CD4-positive, CD25-positive, alpha-beta regulatory T cell (primary cell): ENCODE measurements at places on chromosomes 16 and 17.

DNA sequence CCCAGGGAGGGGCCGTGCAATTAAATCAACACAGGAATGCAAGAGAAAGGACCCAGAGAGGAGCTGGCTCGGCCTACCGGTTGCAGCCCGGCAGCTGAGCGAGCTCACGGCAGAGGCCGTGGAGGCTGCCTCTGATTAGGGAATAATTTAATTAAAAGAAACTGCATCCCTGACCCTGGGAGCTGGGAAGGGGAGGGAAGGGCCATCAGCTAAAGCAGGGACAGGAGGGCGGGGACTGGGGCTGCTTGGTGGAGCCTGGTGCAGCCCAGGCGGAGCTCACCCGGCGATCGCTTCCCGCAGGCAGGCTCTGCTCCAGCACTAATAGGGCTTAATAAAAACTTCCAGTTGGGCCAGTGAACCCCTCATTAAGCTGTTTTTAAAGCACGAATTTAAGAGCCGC, 43.4 kb downstream of the LMF1 start:
- DNase-seq: no peak

GRCh38 chr16:72389791-72390190, 217.8 kb upstream of the PMFBP1 start:
- no peak for DNase-seq

DNA sequence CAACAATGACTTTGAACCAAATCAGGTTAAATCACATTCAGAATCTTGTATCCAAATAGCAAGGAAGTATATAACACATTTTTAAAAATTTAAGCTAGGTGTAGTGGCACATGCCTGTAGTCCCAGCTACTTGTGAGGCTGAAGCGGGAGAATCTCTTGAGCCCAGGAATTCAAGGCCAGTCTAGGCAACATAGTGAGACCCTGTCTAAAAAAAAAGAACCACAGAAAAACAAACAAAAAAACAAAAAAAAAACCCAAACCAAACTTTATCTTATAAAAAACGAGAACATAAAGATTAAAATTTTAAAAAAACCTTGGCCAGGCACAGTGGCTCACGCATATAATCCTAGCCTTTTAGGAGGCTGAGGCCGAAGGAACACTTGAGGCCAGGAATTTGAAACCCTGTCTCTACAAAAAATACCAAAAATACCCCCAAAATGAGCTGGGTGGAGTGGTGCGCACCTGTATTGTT, 11.6 kb downstream of the SUPT4H1 start:
- no peak for DNase-seq

DNA sequence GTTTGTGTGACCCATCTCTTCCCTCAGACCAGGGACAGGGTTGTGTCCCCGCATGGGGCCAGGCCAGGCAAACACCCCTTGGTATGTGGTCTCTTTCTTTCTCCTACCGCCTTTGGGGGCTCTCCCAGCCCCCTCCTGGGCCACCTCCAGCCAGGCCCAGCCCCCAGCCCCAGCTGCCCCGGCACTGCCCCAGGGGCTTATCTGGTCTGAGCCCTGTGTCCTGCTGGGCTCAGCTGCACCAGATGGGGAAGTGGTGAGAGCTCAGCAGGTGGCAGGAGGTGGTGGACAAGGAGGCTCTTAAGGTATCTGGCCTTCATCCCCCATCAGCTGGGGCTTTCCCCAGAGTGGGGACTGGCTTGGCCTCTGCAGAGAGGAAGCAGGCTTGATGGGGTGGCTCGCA, 8.7 kb downstream of the ADAM11 start:
- no peak for DNase-seq

DNA sequence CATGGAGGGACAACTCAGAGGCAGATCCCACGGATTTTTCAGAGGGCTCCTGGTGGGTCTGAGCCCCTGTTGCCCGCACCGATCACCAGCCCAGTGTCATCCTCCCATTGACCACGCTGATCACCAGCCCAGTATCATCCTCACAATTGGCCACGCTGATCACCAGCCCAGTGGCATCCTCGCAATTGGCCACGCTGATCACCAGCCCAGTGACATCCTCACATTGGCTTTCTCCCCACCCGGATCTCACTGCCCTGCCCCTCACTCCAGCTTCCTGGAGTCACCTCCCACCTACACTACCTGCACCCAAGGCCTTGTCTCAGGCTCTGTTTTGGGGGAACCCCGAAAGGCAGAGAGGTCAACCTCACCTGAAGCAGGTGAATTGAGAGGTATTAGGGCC, 358.2 kb upstream of the TNRC6C start:
- no peak for DNase-seq

DNA sequence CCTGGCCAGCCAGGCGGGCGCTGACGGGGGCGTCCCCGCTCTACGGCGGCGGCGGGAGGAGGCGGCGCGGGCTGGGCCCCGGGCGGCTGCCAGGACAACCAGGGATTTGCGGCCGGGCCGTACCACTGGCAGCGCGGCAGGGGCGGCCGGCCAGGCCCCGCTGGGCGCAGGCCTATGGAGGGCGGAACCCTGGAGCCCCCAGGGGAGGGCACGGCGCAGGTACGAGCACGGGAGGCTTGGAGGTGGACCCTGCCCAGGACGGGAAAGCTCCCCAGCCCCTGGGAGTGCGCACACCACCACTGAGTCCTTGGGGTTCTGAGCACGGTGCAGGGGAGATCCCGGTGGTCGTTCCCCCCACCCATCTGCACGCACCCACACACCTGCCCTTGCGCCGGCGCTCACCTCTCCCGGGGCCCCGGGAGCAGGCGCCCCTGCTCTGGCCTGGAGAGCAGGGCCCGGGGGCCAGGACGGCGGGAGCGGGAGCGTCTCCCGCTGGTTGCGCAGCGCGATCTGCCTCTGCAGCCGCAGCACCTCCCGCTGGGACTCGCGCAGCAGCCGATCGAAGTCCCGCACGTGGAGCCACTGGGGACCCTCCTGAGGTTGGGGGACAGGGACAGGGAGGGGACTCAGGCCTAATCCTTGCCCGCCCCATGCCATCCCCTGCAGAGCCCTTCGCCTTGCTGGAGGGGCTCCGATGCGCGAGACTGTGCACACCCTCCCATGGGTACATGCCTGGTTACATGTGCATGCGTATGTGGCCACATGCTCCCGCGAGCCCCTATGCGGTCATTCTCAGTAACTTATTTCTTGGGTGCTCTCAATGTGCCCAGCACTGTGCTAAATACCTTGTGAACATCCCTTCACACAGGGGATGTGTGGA, 3.9 kb downstream of the TSPOAP1 start:
- DNase-seq: no peak

DNA sequence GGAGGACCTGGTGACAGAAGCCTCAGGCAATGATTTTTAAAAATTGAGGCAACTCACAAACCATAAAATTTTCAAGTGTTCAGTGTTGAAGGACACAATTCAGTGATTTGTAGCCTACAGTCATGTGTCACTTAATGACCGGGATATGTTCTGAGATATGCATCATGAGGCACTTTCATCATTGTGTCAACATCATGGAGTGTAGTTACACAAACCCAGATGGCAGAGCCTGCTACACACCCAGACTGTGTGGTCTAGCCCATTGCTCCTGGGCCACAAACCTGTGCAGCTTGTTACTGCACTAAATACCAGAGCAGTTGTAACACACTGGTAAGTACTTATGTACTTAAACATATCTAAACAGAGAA, 1.6 kb downstream of the PRSS41 start:
- no peak for DNase-seq

- no peak for DNase-seq
Measured at GRCh38 chr17:27513849-27514248, 57.6 kb downstream of the KSR1 start.

DNA sequence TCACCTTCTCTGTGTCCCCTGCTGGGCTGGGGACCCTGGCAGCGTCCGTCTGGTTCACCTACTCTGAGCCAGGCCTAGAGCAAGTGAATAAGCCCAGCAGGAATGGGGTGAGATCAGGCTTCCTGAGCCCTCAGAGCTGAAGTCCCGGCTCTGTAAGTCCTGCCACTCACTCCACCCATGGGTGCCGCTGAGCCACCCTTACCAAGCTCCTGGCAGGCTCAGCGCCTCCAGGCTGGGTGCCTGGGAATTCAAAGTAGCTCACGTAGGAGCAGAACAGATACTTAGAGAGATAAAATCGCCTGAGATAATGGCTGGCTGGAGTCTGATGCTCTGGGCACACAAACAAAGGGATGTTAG, 9.8 kb upstream of the LASP1NB start:
- DNase-seq: no peak

DNA sequence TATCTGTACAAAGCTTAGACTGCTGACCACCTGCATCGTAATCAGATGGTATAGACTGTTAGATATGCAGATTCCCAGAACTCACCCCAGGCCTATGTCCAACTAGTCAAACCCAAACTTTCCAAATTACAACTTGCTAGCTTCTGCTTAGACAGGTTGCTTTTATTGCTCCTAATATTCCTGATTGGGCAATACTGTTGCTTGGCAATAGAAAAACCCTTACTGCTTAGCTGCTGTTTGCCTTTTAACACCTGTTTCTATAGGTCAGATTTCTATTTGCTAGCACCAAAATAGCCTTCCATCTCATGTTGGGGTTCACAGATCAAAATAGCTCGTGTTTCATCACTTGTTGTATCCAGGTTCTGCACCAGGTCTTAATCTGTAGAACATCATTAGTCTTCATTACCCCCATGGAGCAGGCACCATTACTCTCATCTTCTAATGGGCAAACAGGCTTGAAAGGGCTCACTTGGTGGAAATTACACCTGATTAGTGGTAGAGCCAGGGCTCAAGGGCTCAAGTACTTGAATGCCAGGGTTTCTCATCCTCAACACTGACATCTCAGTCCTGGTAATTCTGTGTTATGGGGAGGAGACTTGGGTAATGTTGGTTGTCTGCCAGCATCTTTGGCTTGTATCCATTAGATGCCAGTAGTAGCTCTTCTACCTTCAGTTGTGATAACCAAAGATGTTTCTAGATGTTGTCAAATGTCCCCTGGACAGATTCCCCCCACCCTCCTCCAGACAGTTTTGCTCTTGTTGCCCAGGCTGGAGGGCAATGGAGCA, 2.7 kb downstream of the ZP2 start:
- no peak for DNase-seq

DNA sequence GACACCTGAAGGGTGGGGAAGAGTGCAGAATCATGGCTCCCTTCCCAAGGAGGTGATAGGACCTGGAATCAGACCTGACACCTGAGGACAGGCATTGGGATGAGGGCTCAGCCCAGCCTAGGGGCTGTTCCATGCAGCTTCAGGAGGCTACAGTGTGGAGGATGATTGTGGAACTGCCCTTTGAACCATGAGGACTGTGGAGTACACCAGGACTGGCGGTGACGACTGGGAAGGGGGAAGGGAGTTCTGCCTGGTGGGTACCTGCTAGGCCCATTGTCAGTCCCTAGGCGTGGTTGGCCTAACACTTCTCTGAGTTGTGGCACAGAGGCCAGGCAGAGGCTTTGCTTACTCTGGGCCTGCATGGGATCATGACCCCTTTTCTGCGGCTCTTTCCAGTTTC, 76.1 kb downstream of the MPRIP start:
- DNase-seq: no peak

GRCh38 chr17:55710410-55710809, 12.3 kb downstream of the TMEM100 start:
- DNase-seq: no peak

DNA sequence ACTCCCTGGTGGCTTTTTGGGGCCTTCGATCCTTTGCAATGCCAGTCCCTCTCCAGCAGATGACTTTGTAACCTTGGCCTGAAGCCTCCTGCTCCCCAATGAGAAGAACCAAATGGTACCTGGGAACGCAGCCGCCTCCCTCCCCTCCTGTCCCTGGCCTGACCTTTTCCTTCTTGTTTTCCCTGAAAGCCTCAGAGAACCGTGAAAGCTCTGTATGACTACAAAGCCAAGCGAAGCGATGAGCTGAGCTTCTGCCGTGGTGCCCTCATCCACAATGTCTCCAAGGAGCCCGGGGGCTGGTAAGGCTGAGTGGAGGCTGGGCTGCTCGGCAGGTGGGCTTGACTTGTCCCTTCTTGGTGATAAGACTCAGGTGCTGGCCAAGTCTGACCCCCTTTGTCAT, 88.0 kb downstream of the SDR42E1 start:
- DNase-seq: no peak

DNA sequence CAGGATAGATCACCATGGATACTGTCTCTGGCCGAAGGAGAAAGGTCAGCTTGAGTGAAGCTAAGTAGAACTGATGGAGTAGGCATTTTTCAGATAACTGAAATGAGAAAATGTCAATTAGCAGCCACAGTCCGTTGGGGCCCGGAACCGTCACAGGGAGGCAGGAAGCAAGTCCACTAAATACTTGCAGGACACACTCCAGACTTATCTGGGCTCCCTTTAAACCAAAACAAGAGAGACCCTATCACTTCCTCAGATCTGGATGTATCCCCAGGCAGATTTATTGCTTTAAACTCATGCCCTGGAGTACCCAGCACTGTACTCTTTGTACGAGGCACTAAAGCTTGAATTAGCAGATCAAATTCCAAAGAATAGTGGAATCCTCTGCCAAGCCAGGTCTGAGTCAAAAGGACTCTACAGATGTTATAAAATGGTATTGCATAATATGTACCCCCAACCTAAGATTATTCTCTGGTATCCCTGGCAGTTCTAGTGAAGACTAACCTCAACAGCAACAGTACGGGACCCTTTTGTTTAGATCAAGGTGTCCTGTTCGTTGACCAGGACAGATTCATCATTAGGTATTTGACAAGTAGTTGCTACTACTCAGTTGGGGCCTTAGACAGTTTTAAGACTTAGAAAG, 8.1 kb downstream of the ZP2 start:
- DNase-seq: no peak

GRCh38 chr17:75998327-75998795, 2.3 kb upstream of the CDK3 start:
- no peak for DNase-seq

- no peak for DNase-seq
Measured at GRCh38 chr16:89561142-89561883, 831 bp downstream of the RPL13 start.

DNA sequence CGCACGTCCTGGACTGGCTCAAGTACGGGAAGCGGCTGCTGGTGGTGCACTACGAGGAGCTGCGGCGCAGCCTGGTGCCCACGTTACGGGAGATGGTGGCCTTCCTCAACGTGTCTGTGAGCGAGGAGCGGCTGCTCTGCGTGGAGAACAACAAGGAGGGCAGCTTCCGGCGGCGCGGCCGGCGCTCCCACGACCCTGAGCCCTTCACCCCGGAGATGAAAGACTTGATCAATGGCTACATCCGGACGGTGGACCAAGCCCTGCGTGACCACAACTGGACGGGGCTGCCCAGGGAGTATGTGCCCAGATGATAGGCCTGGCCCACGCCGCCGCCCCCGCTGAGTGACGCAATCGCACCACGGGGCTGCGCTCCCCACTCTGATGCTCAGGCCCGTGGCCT, 50.2 kb downstream of the WSCD1 start:
- DNase-seq: no peak
